ENCODE measurements at places on chromosomes 1 and 21.

DNA sequence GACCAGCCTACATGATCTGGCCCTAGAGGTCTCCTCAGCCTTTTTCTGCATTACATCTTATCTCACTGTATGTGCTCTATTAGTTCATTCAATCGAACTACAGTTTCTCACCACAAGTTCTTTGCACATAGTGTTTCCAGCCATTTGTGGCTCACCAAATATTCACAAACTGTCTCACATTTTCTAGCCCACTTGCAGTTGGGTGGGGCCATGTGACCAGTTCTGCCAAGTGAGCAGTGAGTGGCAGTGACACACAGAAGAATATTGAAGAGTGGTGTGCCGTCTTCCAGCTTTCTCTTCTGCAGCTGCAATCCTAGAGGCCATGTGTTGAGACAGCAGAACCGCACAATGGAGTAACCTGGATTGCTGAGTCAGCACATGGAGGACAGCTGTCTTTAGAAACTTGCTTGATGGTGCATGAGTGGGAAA is 103.2 kb upstream of the ZNF644 start:
- DNase-seq = no peak

- DNase-seq = no peak
Observed at GRCh38 chr21:32003411-32003810, 130.6 kb downstream of the HUNK start.

- DNase-seq = no peak
Observed at GRCh38 chr1:247904122-247904521, 8.7 kb downstream of the OR2W3 start.

DNA sequence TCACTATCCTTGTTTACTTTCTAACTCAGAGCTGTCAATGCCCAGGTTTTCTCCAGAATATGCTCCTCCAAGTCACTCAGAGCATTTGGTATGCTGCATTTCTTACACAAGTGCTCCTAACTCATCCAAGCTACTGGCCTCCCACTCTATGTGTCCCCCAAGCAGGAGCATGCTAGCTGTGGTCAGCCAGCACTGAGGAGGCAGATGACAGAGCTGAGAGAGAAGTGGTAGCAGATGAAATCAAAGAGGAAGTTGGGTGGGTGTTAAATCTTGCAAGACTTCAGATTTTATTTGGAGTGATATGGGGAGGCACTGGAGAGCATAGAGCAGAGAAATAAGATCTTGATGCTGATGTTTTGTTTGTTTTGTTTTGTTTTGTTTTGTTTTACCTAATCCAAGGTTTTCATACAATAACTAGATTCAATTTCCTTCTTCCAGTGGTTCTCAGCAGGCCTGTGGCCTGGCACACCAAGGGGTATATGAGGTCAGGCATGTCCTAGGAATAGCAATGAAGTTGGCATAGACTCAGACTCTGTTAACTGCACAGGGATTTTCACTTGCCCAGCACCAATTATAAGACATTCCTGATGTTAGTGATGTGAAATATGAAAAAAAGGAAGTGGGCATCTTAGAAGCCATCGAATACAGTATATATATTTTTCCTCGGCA is 3.1 kb upstream of the PGBD5 start:
- no peak for DNase-seq

- DNase-seq = no peak
Observed at GRCh38 chr1:172442404-172442803, 1.5 kb downstream of the PIGC start.

DNA sequence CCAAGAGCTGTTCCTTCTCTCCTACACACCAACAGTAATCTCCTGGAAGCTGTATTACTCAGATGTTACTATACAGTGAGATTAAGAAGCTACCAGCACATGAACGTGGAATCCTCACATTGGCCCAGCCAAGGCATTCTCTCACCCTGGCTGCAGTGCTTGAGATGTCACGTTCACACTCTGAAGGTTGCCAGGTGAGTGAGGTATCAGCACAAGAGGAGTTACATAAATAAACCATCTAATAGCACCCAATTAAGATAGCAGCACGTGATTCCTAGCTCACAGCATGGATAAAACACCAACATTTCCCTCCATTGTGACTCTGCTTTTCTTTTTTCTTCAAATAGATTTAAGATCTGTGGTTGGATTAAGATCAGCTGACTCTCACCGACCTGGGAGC is 182.8 kb downstream of the PLPP3 start:
- DNase-seq = no peak

DNA sequence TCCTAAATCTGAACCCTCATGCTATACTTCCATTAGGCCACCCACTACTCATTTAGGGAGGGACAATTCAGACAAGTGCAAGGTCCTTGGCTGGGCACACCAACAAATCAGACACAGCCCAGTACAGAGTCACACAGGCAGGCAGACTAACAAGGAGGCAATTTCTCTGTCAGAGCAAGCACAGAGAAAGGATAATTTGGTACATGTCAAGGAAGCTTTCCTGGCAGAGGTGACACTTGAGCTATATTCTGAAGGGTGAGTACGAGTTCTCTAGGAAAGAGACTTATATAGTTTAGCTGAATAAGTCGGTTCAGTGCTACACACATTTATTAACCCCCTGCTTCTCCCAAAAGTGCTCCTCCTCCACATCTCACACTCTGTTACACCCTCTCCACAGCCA is 455.9 kb downstream of the OMA1 start:
- no peak for DNase-seq

- no peak for DNase-seq
Observed at GRCh38 chr1:24450316-24450715, 34.7 kb downstream of the NIPAL3 start.

GRCh38 chr1:63849149-63849548 is 75.3 kb downstream of the ROR1 start:
- no peak for DNase-seq

DNA sequence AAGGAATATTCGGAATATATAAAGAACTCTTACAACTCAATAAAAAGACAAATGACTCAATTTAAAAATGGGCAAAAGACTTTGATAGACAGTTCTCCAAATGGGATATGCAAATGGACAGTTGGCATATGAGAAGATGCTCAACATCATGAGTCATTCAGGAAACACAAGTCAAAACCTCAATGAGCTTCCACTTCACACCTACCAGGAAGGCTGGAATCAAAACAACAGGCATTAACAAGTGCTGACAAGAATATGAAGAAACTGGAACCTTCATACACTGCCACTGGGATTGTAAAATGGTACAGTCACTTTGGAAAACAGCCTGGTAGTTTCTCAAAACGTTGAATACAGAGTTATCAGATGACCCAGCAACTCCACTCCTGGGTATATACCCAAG is 17.2 kb downstream of the PGBD5 start:
- DNase-seq = no peak

DNA sequence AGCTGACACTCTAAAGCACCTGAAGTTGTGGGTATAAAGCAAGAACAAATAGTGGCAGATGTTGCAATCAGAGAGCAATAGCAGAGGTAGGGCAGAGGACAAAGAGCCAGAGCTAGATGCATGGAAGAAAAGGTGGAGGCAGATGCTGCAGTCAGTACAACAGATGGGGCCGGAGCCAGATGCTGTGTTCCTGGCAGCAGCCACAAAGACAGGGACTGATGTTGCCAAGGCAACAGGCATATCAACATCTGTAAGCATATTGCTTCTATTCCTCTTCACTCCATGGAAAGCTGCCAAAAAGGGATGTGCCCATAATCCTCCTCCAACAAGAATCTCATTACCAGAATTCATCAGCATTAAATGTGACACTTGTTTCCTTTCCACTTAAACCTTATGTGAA is 108.0 kb downstream of the TNNI3K start:
- DNase-seq = peak; percentile 16

GRCh38 chr1:32060914-32061313 is 11.8 kb upstream of the TMEM39B start:
- no peak for DNase-seq

- no peak for DNase-seq
Observed at GRCh38 chr1:183025782-183026774, 2.9 kb downstream of the LAMC1 start.

- DNase-seq = no peak
Observed at GRCh38 chr1:215731699-215732098, 164.6 kb downstream of the KCTD3 start.

GRCh38 chr1:40305451-40305850 is 11.6 kb downstream of the COL9A2 start:
- DNase-seq = no peak

DNA sequence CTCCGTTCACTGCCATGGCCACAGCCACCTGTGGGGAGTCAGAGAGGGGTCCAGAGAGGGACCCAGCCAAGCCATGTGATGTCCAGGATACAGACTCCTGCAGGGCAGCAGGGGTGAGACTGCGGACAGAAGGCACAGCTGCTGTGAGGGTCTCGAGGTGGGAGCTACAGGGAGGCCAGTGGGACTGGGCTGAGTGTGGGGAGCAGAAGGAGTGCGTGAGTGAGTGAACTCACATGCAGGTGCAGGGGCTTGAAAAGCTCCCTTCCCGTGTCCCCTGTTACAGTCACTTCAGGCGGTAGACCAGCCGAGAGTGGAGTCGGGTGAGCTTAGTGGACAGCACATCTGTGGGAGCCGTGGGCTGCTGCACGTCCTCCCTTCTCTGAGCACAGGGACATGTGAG is 42.4 kb downstream of the S100B start:
- no peak for DNase-seq

DNA sequence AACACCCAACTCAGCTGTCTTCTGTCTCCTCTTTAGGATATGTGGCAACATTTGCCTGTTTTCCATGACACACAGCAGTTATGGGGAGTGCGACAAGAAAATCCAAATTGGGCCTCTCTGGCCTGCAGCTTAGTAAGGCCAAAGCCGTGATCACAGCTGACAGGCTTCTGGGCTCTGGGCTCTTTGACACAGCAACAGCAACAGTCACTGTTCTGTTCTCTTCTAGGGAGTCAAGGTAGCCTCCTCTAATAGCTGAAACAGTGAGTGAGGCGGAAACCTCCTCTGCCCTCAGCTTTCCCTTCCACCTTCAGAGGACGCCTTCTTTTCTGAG is 19.0 kb downstream of the CLCA1 start:
- no peak for DNase-seq

GRCh38 chr21:32137931-32138330 is 140.9 kb downstream of the MIS18A start:
- DNase-seq = no peak

DNA sequence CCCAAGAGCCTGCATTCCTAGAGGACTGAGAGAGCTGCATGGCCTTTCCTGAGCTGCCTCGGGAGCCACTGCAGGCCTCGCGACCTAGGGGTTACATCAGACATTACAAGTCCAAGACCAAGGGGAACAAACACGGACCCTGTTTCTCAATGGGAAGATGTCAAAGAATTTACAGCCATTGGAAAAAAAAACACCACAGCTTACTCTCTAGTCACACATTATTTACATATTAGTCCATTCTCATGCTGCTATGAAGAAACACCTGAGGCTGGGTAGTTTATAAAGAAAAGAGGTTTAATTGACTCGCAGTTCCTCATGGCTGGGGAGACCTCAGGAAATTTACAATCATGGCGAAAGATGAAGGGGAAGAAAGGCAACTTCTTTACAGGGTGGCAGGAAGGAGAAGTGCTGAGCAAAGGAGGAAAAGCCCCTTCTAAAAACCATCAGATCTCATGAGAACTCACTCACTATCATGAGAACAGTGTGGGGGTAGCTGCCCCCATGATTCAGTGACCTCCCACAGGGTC is 8.4 kb upstream of the PRMT2 start:
- DNase-seq = no peak

GRCh38 chr1:85894651-85895050 is 186.4 kb upstream of the ZNHIT6 start:
- DNase-seq = no peak

- DNase-seq = no peak
Observed at GRCh38 chr1:209884249-209884648, 53.8 kb upstream of the SYT14 start.

DNA sequence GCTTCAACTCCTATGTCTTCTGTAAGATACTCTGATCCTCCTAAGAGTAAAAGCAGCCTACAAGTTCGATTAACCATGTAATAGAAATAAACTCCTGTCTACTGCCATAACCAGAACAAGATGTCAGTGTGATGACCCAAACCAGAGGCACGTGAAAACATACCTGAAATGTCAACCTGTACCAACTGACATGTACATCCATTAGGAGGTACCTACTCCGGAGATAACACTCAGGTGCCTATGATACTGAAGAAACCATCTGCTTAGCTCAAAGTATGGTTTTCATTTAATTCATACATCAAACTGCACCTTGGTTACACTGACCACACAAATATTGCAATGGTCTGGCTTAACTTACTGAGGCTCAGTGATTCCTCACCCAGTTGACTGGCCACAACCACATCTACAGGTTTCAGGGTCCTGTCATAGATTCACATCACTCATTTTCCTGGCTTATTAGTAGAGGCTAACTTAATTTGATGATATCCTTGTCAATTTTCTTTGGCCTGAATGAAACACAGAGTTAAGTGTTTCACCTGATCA is 4.4 kb downstream of the ITPKB start:
- no peak for DNase-seq

GRCh38 chr21:45054227-45054926 is 20.0 kb upstream of the ADARB1 start:
- no peak for DNase-seq

GRCh38 chr1:54094001-54094729 is 40.8 kb downstream of the TCEANC2 start:
- no peak for DNase-seq

DNA sequence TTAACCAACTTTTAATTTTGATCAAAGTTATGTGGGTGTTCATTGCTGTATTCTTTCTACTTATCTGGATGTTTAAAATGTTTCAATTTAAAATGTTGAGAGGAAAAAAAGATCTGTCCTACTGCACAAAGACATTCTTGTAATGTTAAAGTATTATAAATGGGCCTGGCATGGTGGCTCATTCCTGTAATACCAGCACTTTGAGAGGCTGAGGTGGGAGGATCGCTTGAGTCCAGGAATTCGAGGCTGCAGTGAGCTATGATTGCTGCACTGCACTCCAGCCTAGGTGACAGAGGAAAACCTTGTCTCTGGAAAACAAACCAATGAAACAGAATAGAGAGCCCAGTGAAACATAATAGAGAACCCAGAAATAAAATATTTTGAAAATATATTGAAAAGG is 65.5 kb upstream of the LRRC8B start:
- no peak for DNase-seq

DNA sequence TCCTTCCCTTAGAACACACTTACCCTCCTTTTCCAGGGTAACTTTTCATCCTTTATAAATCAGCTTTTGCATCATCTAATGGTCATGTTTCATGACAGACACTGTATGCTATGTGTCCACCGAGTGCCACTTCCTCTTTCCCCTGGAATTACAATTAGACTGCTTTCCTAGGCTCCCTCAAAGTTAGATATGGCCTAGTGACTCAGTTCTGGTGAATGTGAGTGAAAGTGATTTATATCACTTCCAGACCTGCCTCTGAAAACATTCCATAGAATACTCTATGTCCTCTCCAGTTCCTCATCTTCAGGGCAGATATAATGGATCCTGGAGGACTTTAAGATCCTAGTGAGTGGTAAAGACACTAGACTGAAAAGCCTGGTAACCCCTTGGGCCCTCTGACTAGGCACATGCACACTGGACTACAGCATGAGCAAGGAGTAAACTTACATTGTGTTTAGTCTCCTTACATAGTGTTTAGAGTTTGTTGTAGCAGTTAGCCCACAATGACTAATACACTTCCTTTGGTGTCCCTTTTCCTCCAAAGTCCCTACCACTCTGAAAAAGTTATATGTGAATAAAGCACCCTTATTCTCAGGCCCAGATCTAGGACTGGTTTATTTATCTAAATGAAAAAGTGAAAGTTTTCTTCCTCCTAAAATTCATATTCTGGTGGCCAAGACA is 59.3 kb downstream of the GPR88 start:
- no peak for DNase-seq
